ENCODE measurements at places on chromosomes 1 and 21. TPM values are rescaled to one million over a fixed set of nuclear protein-coding genes. Genes with fewer than 3 reads are reported as not detected.

CFAP107 gene
- not detected for total RNA-seq

- DNase-seq, result peak; percentile 88
Measured at GRCh38 chr1:184792450-184792969, 37.9 kb upstream of the EDEM3 start.

GRCh38 chr1:41347276-41347675 is 14.0 kb upstream of the FOXO6 start:
- DNase-seq, result no peak

DNA sequence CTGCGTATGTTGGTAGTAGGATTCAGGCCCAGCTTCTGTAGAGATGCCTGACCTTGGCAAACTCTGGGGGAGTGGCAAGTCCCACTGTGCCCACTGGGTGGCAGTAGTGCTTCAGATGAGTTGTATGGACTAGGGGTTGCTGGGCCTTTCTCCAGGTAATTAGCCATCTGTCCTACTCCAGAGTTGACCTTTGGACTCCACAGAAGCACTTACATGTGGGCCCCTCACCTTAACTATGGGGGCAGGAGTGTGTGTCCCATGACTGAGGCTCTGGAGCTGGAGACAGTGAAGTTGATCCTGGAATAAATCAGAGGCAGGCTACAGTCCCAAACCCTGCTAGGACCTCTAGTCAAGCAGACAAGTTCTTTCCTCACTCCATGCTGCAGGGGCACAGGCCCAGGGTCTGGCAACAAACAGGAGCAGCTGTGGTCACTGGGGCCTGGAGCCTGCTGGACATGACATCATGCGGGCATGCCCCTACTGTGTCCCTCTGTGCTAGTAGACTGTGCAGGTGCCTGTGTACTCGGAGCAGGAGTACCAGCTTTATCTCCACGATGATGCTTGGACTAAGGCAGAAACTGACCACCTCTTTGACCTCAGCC is 4.6 kb downstream of the DMAP1 start:
- DNase-seq, result peak; percentile 77

GRCh38 chr1:77322061-77322900 is 40.5 kb downstream of the AK5 start:
- DNase-seq, result peak; percentile 14

GRCh38 chr1:31791131-31791858 is 24.5 kb downstream of the SPOCD1 start:
- DNase-seq, result no peak

DNA sequence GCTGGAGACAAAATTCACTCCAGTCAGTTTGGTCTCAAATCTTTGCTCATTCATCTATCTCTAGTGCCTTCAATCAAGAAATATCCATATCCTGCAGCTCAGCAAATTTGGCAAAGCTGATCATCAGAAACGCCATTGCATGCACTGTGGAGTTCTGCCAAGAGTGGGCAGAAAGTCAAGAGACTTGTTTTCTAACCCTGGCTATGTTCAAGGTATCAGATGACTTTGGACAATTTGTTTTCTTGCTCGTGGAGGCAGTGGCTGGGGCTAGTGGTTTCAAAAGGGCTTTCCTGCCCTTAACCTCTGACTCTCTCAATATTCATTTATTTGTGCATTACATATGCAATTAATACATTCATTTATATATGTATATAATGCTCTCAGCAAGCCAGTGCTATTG is 12.8 kb upstream of the LRRC52 start:
- DNase-seq, result no peak

GRCh38 chr1:94401206-94401605 is 17.0 kb upstream of the ABCD3 start:
- DNase-seq, result no peak
